ENCODE measurements at places on chromosomes 11 and 22.

DNA sequence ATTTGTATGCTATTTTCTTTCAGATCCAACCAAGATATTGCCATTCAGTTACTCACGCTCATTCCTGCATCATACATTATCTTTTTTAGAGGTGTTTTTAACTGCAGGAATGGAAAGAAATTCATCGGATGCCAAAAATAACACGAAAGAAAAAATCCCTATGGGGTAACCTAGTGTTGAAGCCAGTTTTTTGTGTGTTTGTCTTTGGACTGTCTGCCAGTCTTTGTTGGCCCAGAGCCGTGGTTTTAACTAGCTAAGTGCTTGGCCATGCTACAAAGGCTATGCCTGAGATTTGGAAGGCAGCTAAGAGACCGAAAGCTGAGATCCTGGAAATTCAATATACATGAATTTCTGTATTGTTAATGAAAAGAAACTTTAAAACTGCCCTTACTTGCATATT is 309.8 kb upstream of the CNTN5 start:
- no peak for DNase-seq

DNA sequence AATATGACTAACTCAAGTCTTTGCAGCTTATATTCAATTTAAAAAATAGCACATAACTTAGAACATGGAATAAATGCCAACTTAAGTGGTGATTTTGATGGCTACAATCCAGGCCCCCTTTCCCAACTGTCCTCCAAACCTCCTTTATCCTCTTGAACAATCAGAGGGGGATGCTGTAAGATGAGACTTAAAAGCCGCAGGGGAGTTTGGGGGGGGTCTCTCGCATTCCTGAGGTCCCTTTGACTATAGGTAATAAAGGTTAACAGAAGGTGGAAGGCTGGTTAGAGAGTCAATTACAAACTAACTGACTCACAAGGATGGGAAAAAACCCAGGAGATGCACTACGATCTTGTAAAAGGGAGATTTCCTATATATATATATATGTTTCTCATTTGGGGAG is 101.8 kb downstream of the KIRREL3 start:
- no peak for DNase-seq

- no peak for DNase-seq
Observed at GRCh38 chr11:69666752-69667536, 8.2 kb downstream of the LTO1 start.

DNA sequence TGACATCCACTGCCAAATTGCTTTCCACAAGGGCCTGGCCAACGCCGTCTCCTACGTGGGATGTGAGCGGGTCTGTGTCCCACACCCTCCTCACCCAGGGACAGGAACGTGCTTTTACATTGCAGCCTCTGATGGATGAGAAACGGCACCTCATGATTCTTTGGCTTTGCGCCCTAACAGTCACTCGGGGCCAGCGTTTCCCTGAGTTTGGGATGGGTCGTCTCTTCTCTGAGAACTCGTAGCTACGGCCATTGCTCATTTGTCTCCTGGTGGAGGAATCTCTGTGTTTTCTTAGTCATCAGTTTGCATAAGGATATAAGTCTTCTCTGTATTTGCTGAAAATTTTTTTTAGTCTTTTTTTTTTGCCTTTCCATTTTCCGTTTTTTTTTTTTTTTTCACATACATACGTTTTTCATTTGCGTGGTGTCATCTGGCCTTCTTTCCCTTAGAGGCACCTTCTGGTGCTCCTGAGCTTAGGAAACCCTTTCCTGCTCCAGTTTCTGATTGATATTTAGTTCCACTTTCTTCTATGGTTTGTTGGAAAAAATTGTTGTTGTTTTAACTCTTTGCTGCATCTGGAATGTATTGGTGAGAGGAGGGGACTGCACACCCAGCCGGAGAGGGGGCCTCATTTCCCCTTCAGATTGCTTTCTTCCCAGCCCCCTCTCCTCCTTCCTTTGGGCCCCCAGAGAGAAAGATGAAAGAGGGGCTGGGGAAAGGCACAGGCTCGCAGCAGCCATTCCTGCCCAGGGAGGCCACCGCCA is 12.0 kb downstream of the TNNT3 start:
- no peak for DNase-seq

DNA sequence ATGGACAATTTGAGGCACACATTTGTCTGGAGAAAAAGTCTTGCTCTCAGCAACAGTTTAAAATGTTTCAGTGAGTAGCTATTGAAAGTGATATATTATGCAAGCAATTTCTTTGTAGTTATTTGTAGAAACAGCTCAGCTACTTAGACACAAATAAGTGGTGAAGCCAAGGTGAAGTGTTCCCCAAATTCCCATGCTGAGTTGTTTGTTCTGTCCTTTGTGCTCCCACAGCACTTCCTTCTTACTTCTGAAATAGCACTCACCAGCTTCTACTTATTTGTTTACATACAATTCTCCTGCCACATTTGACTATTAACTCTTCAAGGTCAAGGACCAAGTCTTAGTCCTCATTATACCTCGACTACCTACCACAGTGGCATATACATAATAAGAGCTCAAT is 638.6 kb upstream of the LRRC4C start:
- no peak for DNase-seq

- DNase-seq: no peak
Observed at GRCh38 chr22:22070371-22070824, 87.8 kb upstream of the TOP3B start.

GRCh38 chr22:46108564-46109473 is 41.5 kb upstream of the PPARA start:
- DNase-seq: no peak

DNA sequence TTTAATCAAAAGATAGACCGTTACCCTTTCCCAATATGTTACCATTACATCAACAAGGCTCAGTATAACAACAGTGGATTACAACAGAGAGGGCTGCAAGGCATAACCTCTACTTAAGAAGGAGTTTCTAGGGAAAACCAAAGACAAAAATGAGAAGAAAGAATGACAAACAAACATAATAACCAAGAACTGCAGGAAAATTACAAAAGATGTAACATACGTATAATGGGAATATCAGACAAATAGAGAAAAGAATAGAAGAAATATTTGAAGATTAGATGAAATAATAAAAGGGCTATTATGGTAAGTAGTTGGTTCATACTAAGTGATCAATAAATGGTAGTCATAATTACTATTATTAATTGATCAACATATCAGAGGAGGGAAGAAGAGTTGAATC is 39.1 kb downstream of the SPON1 start:
- no peak for DNase-seq

DNA sequence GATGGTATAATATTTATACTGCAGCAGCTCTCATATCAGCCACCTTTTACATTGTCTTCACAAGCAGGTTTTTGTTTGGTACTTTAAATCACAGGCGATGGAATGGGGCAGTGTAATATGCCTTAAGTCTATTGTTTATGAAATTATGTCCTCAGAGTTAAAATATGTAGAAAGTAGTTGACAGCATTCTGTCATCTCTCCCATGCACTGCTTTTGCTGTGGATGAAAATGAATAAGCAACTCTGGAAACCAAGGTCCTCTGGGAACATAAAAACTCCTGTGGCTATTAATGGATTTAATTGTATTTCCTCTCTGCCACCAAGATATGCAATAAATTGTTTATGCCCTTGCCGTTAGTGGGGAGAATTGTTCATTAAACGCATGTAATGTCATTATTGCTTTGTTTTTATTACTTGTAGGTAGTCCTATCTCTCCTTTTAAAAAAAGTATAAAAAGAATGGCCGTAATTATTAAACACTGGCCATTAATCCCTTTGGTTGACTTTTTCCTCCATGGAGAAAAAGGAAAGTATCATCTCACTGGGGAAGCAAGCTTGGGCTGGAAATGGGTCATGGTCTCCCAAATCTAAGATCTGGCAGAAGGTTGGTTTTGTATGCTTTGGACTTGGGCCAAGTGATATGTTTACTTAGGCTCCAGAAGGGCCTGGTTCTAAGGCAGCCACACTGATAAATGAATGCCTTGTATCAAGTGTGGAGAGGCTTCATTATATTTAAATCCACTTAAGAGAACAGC is 13.1 kb downstream of the PACS1 start:
- no peak for DNase-seq

GRCh38 chr22:37503850-37504249 is 15.4 kb downstream of the CARD10 start:
- DNase-seq: no peak

- no peak for DNase-seq
Observed at GRCh38 chr22:37141971-37142370, 7.7 kb downstream of the IL2RB start.

- no peak for DNase-seq
Observed at GRCh38 chr11:92302770-92303169, 78.2 kb downstream of the FAT3 start.

GRCh38 chr11:78645226-78646202 is 70.8 kb upstream of the NARS2 start:
- DNase-seq: peak; percentile 36

GRCh38 chr22:23579870-23580575 is at the start of gene IGLL1:
Gene IGLL1 (minus strand): TSS chr22:23580290. CDS start chr22:23580190, 100 bp downstream.
- DNase-seq: no peak
